Activated CD4-positive, alpha-beta memory T cell treated with anti-CD3 and anti-CD28 coated beads for 36 hours (primary cell): ENCODE measurements at places on chromosomes 1 and 21. TPM values are rescaled to one million over a fixed set of nuclear protein-coding genes. Genes with fewer than 3 reads are reported as not detected.

The C4BPA gene
- total RNA-seq = not detected

The HHIPL2 gene
- not detected for total RNA-seq

The C1orf226 gene
- 0.12 TPM for total RNA-seq

The CLCNKA gene
- total RNA-seq = not detected

The HAPLN2 gene
- total RNA-seq = 0.34 TPM

The KCNK2 gene
- total RNA-seq = not detected

The IRF6 gene
- total RNA-seq = 0.31 TPM

The TMPRSS3 gene
- 49.8 TPM for total RNA-seq

The UBASH3A gene
- 29.4 TPM for total RNA-seq

The CHIT1 gene
- 0.53 TPM for total RNA-seq

The FAM167B gene
- 0.69 TPM for total RNA-seq

The LYPD8 gene
- total RNA-seq = not detected

DNA sequence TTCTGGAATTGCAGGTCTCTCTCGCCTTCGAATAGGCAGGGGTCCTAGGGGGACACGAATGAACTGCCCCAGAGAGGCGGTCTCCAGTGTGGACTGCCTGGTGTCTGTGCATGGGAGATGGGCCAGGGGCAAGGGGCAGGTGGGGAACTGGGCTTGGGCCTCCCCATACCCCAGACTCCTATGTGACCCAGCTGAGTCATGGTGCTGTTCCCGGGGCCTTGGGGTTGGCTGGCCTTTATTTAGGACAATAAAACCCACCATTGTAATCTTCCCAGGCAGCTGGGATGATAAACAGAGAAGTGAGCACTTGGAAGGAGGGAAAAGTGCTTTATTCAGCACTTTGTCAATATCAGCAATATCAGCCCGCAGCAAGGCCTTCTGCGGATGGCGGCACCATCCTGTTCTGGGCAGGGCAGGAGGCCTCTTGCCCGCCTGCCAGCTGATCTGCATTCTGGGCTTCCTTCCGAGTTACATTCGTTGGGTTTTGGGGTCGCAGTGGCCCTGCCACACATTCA is 209.0 kb upstream of the TMEM51 start:
- no peak for DNase-seq

- DNase-seq = peak; percentile 97
Measured at GRCh38 chr1:227787513-227788270, 27.8 kb upstream of the PRSS38 start.

GRCh38 chr21:33115631-33116510 is 45.9 kb downstream of the OLIG1 start:
- DNase-seq = no peak

- DNase-seq = no peak
Measured at GRCh38 chr1:109237512-109237911, 11.8 kb upstream of the CELSR2 start.

GRCh38 chr1:210448297-210448892 is 119.7 kb downstream of the HHAT start:
- DNase-seq = no peak

GRCh38 chr21:38569733-38570132 is 71.5 kb upstream of the ERG start:
- DNase-seq = no peak

- no peak for DNase-seq
Measured at GRCh38 chr1:32055416-32055815, 17.3 kb upstream of the TMEM39B start.

DNA sequence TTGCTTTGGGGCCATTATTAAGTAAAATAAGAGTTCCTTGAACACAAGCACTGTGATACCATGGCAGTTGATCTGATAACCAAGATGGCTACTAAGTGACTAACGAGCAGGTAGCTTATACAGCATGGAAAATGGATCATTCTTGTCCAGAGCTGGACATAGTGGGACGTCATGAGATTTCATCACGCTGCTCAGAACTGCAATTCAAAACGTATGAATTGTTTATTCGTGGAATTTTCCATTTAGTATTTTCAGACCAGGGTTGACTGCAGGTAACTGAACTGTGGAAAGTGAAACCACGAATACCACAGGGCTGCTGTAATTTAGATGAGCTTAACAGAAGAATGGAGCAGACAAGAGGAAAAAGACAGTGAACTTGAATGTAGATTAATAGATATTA is 38.9 kb downstream of the CCDC18 start:
- DNase-seq = peak; percentile 30

DNA sequence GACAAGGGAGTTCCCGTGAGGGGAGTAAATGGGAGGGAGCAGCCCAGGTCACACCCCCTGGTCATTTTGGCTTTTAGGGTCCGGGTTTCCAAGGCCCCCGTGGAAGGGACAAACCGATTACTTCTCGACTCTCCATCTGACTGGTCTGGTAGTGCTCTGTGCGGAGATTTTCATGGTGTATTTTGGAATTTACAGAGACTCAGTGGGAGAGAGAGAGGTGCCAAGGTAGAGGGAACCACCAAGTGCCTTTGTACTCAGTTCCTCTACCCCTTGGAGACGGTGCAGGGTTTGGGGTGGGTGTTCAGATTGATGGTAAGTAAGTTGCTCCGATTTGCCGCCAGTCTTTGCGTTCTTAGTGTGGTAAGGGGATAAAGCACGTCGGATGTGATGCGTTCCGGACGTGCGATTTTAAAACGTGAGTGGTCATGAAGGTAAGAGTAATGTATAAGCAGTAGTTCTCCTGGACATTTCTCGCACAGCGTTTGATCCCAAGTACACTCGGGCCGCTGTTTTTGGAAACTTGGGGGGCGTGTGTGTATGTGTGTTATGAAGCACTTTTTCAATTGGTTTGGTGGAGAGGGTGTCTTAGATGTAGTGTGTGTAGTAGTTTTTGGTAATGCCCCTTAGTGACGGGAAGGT is 682 bp downstream of the SUCO start:
- DNase-seq = peak; percentile 59

DNA sequence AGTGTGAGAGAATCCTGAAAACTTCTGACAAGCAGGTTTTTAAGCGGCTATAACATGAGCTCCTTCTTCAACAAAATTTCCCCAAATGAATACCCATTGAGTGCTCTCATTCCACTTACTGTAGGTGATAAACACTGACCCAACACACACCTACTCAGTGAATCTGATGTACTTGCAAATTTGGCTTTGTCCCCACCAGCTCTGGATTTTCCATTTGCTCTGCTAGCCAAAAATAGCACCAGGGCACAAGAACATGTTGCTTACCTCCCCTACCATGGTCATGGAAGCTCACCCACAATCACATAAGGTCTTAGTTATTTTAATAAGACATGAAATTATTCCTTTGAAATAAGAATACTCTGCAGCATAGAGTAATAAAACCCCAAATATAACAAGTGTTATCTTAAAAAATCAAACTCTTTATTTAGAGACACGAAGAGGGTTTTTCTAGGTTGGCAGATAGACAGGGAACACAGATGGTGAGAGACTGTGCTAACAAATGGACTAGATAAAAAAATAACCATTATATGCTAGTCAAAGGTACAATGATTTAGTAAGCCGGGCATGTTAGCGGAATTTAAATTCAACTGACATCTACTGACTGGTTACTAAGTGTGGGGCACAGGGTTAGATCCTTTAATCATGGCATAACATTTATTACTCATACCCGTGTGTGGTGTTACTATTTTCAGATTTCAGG is 291.9 kb downstream of the KCNH1 start:
- DNase-seq = no peak

GRCh38 chr1:199399996-199400724 is 627.4 kb upstream of the NR5A2 start:
- no peak for DNase-seq

- DNase-seq = no peak
Measured at GRCh38 chr1:63903947-63904610, 130.3 kb downstream of the ROR1 start.

DNA sequence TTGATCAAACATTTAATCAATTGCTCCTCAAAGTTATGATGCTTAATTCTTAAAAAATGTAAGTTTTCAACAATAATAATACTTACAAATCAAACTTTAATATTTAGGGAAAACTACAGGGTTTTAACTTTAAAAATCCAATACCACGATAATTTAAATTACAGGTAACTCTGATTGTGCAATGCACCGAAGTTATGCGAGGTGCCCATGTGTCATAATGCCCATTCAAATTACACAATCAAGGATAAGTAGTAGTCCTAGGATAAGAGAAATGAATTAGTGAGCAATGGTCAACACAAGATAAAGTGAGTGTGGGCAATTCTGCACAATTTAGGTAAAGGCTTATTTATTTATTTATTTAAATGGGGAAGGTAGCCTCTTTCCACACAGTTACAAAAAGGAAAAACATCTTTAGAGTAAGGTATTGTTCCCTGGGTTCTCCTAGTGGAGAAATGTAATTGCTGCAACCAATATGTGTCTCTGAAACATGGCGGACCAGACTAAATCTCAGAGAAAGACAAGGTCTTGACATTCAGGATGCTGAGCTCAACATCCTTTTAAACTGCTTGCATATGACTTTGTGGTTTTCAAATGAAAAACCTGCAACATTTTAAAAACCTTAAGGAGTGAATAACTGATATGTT is 164.2 kb downstream of the TTLL7 start:
- no peak for DNase-seq

GRCh38 chr1:230730977-230731376 is 16.2 kb upstream of the CAPN9 start:
- no peak for DNase-seq

DNA sequence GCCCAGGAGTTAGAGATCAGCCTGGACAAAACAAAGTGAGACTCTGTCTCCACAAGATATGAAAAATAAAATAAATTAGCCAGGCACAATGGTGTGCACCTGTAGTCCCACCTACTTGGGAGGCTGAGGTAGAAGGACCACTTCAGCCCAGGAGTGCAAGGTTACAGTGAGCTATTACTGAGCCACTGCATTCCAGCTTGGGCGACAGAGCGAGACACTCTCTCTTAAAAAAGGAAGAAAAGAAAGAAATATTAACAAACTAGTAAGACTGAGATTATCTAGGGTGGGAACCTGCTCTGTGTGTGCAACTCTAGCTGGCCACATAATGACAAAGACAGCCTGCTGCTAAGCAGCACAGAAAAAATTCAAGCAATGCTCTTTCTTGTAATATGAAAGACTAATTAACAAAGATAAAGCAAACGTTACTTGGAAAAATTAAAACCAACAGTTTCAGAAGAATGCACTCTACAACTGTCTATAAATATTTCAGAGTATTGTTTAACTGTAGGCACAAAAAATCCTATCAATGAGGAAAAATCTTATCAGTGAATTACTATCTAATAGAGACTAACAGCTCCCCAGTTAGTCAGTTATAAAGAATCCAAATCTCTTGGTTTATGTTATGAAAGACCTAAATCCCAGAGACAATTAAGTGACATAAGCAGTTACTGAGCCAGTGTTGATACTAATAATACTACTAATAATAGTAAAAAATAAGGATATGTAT is 74.5 kb downstream of the ENAH start:
- no peak for DNase-seq

DNA sequence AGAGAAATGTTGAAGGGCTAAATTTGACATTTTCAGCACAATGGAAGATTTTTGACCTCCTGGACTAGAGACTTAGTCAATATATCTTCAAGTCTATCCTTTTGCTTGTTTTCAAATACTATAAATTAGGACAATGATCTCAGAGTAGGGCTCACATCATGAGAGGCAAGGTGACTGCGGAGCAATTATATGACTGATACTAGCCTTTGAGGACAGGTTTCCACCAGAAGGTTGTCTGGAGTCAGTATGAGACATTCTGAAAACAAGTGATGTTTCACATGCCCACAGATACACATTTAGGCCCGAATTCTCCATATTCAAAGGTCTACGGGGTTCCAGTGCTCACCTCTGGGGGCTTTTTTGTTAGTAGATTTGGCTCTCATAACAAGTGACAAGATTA is 142.3 kb upstream of the SAMSN1 start:
- no peak for DNase-seq

DNA sequence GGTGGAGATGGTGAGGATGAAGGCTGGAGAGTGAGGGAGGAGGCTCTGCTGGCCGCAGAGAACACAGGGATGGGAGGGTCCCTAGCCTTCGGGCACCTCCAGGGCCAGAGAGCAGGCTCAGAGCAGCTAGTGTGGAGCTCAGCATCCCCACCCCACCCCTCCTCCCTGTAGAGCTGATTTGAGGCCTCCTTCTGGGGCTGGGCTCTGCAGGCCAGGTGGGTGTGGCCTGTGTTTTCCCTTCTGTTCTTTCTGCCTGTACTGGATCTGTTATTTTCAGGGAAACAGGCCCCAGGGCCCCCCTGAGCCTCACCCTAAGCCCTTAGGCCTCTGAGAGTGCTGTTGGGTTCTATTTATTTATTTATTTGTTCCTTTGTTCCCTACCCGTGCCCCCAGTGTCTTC is 44.8 kb downstream of the TMCC2 start:
- no peak for DNase-seq

GRCh38 chr1:3763351-3764125 is 9.0 kb upstream of the SMIM1 start:
- no peak for DNase-seq

DNA sequence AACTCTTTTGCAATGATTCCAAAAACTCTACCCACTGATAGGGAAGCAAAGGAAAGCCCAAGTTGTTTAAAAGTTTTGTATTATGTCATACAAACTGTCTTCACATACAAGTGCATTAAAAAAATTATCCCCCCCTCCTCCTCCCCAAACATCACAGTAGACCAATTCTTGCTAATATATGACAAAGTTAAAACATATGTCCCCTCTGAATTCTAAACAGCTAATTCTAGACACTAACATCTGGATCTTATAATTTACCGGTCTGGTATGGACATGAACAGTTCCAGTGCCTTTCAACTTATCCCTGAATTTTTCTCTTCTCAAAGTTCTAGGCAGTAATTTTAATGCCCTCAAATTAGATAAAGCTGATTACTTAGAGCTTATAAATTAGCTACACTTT is 13.4 kb downstream of the RIT1 start:
- DNase-seq = no peak

DNA sequence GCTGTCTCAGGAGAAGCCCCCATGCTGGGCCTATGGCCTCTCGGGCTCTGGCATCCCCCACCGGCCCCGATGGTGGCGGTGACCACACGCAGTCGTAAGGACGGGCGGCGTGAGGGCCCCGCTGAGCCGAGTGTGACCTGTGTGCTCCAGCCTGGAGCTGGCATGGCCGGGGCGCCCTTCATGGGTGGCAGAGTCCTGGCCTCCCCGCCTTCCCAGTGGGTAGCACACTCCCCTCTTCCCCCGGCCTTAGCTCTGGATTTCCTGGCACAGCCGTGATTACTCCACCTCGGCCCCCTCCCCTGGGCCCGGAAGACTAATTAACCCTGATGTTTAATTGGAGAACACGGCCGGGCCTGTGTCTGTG is 44.6 kb downstream of the SLX9 start:
- no peak for DNase-seq
